NCI-H2081 treated with DMSO at 0.1 percent for 48 hours (cell line): ENCODE measurements at places on chromosomes 5 and 9.

GRCh38 chr9:36664806-36665205, 92.1 kb downstream of the MELK start:
- DNase-seq = no peak

- no peak for DNase-seq
Measured at GRCh38 chr9:121700832-121701419, 49.5 kb downstream of the DAB2IP start.

GRCh38 chr5:146877178-146877681, 1.3 kb downstream of the PPP2R2B start:
- no peak for DNase-seq

DNA sequence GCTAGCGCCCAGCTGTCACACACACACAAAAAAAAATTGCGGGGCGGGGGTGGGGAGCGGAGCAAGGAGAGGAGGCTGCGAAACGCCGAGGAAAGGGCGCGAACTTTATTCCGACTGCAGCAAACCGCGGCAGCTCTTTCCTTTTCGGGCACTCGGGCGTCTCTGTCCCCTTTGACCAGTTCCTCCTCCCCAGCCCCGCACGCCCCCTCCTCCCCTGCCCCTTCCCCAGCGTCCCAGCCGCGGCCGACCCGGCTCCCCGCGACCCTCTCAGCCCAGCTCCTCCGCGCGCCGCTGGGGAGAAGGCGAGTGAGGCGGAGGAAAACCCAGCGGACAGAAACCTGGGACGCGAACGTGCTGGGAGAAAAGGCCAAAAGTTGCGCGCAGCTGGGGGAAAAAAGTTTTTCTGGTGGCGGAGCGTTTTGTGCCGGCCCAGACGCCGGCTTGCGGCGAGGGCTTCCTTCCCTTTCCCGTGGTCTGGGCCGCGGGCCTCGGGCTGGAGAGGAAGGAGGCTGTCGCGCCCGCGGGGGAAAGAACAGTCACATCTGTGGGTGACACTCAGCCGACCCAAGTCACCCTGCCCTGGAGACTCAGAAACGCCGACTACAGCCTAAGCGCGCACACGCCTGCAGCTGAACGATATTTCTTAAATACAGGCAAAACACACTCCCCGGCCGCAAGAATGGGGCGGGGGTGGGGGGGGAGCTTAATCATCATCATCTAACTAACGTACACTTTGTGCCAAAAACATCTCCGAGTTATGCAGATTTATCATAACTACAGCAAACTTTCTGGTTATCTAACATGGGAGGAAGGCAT, 1.1 kb upstream of the BNC2 start:
- DNase-seq = no peak

DNA sequence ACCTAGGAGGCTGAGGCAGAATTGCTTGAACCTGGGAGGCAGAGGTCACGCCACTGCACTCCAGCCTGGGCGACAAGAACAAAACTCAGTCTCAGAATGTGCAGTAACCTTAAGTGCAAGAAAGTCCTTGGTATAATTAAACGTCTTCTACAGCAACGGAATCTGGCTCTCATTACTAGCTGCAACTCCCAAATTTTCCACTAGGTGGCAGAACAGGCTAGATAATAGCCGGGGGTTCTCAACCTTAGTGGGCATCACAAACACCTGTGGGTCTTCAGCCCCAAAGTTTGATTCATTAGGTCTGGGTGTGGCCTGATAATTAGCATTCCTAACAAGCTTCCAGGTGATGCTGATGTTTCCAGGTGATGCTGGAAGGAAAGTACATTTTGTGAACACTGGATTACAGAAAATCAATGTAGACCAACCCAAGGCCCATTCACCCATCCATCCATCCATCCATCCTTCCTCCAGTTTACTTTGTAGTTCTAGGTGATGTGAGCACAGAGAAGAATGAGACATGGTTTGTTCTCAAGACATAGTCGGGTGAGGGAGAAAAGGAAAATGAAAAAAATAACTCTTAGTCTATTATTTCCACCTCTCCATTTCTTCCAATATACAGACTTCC, 37.3 kb downstream of the FBXW2 start:
- no peak for DNase-seq

GRCh38 chr5:116905885-116906284, 331.3 kb upstream of the SEMA6A start:
- DNase-seq = no peak

DNA sequence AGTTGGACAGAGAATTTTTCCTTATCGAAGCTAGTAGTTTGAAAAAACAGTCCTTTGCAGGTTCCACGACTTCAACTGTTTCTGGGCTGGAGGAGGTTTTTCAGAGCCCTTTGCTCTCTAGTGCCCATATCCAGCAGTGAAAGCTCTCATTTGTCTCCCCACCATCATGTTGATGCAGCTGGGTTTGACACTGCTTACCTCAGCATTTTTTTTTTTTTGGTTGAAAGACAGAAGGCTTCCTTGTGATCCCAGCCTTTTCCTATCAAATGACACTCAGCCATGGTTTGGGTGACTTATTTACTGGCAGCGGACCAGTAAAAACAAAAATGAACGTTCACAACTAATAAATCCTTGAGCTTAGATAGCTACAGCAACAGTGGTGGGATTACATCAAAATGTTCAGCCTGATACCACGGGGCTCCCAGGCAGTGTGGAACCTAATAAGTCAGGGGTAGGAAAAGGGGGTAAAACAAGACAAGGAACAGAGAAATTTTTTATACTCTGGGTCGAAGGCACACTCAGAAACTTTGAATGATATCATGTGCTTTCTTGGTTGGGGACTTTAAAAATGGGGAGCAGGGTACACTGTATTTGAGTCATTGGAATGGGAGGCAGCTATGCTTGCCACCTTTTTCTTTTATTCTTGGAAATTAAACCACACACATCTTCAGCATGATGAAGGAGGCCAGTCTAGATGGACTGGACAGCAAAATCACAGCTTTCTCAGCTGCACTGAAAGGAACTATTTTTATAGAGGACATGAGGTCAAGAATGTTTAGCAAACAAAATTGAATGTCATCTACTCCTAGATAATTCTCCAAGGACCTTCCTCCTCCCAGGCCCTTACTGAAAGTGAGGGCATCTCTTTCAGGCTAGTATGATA, 308.9 kb upstream of the MPDZ start:
- DNase-seq = no peak

- DNase-seq = no peak
Measured at GRCh38 chr5:61735995-61736394, 403.9 kb downstream of the ZSWIM6 start.

GRCh38 chr9:437574-438001, 222.9 kb downstream of the DOCK8 start:
- DNase-seq = no peak

GRCh38 chr5:95925378-95925744, 36.3 kb downstream of the ELL2 start:
- DNase-seq = no peak

GRCh38 chr9:136922540-136922939, 22.0 kb downstream of the FBXW5 start:
- no peak for DNase-seq

DNA sequence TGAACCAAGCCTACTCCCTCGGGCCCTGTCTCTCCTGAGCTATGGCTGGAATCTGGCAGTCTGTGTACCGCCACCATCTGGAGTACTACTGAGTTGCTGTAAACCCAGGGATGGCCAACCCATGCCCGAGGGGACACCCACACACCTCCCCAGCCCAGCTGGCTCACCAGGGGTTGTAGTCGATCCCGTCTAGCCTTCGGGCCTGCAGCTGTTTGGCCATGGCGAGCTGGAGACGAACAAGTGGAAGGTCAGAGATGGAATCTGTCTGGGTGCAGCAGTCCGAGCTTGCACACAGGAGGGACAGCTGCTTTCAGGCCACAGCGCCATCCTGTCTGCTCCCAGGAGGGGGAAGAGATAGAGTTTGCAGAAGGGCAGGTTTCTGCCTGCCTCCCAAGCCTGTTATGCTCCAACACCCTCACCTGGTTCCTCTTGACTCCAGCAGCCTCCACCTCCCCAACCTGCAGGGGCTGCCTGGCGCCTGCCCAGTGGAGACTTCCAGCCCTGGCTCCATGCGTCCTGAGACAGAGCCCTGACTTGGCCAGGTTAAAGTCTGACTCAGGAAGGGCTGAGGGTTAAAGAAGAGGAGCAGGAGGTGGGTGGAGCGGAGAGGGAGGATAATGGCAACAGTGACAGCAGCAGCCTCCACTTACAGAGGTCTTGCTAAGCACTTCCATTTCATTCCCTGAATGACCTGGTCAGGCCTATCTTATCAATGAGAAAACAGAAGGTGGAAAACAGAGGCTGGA, 15.8 kb upstream of the SPOUT1 start:
- DNase-seq = no peak

GRCh38 chr9:90451804-90452203, 190.8 kb downstream of the DIRAS2 start:
- no peak for DNase-seq

DNA sequence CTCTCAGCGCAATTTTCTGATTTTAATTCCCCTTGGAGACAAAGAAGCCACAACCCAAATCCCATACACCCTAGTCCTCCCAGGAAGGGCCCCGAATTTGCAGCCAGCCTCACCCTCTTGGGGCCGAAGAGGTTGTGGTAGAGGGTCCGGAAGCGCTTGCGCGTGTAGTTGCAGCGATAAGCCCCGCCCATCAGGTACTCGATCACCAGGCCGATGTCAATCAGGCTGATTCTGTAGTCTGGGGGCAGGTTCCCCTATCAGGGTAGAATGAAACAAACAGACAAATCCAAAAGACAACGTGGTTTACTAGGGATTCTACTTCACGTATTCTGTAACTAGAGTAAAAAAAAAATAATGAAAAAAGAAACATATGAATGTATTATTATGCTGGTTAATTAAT, 210.6 kb upstream of the KLF9 start:
- DNase-seq = no peak

GRCh38 chr5:68499987-68500386, 284.4 kb downstream of the PIK3R1 start:
- DNase-seq = no peak

GRCh38 chr9:134535171-134535570, 106.4 kb upstream of the COL5A1 start:
- no peak for DNase-seq

- DNase-seq = no peak
Measured at GRCh38 chr9:120926397-120926928, at the start of gene TRAF1. Gene TRAF1 (minus strand): TSS chr9:120926796. CDS start chr9:120926075, 721 bp downstream.

- DNase-seq = no peak
Measured at GRCh38 chr5:76204713-76205112, 121.5 kb downstream of the SV2C start.

DNA sequence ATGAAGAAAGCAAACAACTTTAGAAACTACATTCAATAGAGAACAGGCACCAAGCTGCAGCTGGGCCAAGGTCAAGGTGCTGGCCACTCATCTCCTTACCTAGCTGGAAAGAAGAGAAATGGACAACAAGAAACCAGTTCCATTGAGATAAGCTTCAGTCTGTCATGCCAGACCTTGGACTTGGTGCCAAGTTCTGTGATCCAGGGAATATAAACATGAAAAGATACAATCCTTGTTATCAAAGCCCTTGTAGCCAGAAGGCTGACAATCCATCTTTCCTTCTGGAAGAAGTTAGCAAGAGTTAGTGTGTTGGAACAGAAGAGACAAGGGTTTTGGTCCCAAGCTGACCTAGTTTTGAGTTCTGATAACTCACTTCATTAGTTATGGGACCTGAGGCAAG, 227.5 kb downstream of the ACTL7B start:
- DNase-seq = no peak

GRCh38 chr5:53011233-53011632, 22.1 kb downstream of the ITGA2 start:
- no peak for DNase-seq

GRCh38 chr5:133497608-133498348, 114.6 kb downstream of the FSTL4 start:
- no peak for DNase-seq

DNA sequence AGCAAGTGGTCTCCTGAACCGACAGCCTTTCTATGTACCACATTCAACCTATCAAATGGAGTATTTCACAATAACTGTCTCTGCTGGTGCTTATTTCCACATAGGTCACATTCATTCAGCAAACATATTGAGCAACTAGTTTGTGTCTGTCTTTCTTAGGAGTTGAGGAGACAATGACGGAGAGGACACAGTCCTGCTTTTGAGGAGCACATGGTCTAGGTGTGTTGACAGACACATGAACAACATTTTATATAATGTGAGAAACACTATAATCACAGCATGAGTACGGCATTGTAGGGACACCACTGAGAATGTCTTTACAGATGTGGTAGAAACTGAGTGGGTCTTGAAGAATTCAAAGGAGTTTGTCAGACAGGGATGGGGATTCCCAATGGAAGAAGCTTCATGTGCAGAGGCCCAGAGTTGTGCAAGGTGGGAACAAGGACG, 28.5 kb downstream of the NFIL3 start:
- DNase-seq = no peak

- no peak for DNase-seq
Measured at GRCh38 chr9:108851138-108851537, 4.6 kb downstream of the ACTL7B start.

GRCh38 chr5:170059221-170059620, 46.5 kb upstream of the FOXI1 start:
- DNase-seq = no peak

DNA sequence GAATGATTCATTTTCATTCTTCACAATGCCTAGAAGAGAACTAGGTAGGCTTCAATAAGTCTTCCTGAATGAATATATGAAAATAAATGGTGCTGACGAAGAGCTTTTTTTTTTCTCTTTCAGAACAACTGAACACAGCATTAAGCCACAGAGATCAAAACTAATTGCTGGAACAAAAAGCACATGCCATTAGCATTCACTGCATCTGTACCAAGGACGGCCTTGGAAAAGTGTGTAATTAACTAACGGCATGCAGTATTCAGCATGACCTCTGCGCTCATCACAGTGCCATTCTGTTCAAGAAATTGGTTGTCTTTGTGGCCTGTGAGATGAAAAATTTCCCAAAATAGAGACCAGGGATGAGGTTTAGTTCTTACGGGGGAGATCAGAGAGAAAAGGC, 99.3 kb downstream of the NUDT12 start:
- no peak for DNase-seq

DNA sequence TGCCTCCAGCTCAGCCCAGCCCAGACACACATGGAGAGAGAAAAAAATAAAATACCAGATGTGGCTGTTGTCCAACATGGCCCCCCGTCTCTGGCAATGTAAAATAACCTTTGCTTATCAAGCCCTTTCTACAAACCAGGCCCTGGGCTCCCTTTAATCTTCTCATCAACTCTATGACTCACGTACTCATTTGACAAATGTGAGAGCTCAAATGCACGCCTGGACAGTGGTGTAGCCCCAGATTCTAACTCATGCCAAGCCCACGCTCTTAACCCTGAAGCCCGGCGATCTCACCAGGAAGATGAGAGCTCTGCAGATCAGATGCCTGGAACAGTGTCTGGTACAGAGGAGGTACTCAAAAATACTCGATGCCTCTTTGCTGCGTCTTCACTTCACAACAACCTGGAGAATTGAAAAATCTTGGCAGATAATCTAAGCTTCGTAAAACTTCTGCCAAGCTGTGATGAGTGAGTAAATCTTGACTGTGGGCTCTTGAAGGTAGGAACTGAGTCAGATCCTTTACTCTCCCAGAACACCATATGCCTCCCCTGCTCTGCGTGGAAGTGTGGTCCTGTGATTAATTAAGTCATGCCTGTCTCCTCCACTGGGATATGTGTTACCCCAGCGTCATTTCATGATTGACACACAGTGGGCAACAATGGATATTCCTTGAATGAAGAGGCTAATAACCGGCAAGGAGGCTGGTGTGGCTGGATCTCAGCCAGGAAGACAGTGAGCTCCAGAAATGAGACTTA, 102.0 kb upstream of the FSTL4 start:
- no peak for DNase-seq

- DNase-seq = no peak
Measured at GRCh38 chr9:95413793-95414192, 96.3 kb upstream of the FANCC start.

GRCh38 chr5:156361436-156362109, 34.6 kb downstream of the SGCD start:
- no peak for DNase-seq
